Cardiac septum (tissue), 1 donor: ENCODE measurements at places on chromosomes 3 and 15.

GRCh38 chr3:140953028-140953960, 11.7 kb downstream of the SLC25A36 start:
- no peak for DNase-seq

DNA sequence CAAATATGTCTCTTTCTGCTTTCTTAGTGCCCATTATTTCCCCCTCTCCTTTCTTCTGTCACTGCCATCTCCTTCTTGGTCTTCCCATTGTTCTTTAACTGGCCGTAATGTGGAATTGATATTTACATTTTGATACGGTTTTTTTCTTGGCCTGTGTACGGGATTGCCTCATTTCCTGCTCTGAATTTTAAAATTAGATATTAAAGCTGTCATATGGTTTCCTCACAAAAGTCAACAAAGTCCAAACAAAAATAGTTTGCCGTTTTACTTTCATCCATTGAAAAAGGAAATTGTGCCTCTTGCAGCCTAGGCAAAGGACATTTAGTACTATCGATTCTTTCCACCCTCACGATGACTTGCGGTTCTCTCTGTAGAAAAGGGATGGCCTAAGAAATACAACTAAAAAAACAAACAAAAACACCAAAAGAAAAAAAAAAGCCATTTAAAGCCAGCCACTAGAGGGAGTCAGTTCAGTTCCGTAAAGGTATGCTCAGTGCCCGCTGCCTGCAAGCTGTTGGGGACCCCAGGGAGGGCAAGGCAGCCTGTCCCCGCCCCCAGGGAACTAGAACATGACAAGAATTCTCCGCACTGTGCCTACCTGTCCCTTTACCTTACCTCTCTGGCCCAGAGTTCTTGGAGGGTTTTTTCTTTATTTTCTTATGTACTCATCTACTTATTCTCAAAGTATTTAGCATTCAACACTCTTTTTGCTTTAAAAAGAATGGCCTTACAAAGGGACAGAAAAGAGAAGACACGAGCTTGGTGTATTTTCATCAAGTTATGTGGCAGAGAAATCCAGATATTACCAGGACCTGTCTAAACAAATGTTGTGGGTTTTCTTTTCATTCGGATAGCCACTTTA, 30.0 kb upstream of the NR2E3 start:
- no peak for DNase-seq

DNA sequence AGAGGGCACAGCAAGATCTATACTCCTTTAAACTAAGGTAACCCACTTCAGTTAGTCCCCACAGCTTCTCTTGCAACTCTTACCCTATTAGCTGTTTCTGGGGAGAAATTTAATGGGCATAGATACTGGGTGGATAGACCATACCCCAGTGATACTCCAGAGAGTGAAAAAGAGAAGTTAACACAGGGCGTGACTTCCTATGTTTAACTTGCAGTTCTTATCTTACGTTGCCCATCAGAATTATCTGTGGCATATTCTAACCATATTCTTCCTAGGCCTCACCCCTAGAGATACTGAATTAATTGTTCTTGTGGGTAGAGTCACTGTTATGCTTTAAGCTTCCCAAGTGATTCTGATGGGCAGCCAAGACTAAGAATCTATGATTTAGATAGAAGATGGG, 485.4 kb upstream of the TPRG1 start:
- no peak for DNase-seq

GRCh38 chr3:124298951-124299350, 307.0 kb upstream of the ROPN1 start:
- no peak for DNase-seq

DNA sequence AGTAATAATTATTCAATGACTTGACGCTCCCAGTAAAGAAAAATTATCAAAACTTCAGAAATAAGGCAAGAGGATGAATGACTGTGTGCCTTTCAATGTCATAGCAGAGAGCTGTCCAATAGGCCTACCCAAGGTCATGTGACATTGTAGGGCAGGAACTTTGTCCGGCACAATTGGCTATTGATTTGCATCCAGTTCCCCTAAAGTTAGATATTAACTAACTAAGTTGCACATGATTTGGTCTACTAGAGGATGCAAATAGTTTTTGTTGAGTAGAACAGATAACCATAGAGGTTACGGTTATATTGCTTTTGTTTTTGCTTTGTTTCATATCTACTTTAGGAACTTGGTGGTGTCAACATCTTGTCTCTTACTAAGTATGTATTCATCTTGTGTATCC, 127.9 kb upstream of the PFN2 start:
- no peak for DNase-seq

GRCh38 chr15:58043192-58043903, 22.2 kb downstream of the ALDH1A2 start:
- no peak for DNase-seq

- DNase-seq = no peak
Observed at GRCh38 chr3:156763386-156763785, 62.8 kb upstream of the LEKR1 start.
